ENCODE measurements at places on chromosomes 16 and 17. TPM values are rescaled to one million over a fixed set of nuclear protein-coding genes. Genes with fewer than 3 reads are reported as not detected.
A peak's percentile ranks its signal among the peaks of the same experiment; 100 is the strongest.

Gene AMDHD2
- 22.0 TPM for total RNA-seq

- DNase-seq = no peak
Measured at GRCh38 chr17:79085154-79085920, 10.7 kb downstream of the ENGASE start.

DNA sequence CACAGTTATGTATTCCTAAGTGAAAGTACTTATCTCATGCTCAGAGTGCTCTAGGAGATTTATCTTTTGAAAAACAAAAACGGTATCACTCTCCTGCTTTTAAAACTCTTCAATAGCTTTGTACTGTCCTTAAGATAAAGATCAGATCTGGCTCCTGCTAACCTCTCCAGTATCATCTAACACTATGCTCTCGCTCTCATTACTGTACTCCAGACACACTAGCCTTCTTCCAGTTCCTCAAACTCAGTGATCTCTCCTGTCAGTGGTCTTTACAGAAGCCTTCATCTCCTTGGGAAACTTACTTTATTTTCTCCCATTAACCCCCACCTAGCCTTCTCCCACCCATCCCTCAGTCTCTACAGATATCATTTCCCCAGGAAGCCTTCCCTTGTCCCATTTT is 10.1 kb downstream of the ULK2 start:
- DNase-seq = no peak

GRCh38 chr17:41264599-41264998 is 579 bp upstream of the KRTAP9-6 start:
- DNase-seq = no peak

GRCh38 chr16:9128346-9129342 is 37.2 kb downstream of the HAPSTR1 start:
- DNase-seq = no peak

DNA sequence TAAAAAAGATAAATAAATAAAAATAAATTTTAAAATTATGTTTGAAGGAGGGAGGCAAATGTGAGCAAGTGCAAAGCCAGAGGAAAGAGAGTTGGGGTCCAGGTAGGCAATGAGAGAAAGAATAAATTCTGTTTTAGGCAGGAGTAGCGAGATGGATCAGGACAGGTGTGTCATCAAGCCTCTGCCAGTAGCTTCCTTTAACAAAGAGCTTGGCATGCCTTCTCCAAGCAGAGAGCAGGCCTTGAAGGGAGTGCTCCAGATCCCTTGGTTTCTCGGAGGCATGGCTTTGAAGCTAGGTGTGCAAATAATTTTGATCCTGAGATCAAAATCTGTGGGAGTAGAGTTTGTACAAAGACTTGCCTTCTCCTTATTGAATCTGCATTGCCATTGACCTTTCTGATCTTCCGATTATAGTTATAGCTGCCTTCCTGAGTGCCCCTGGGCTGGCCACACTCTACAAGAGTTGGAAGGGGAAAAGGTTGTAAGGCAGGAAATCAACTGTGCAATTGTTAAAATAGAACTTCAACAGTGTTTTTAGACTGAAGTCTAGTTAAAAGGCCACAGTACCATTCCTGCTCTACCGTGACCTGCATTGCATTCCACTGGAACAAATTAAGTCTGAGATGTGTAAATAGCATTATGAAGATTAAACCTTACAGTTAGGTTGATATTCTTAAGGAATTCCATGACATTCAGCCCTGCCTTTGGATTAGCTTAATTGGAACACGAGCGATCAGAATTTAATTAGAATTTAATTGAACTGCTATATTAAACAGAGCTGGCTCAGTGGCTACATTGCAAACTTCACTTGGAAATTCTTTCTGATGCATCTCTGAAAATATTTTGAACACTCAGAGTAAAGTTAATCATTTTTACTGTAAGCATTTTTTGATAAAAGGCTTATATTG is 33.7 kb downstream of the IQCK start:
- no peak for DNase-seq

Gene RHBDL3
- total RNA-seq = not detected

DNA sequence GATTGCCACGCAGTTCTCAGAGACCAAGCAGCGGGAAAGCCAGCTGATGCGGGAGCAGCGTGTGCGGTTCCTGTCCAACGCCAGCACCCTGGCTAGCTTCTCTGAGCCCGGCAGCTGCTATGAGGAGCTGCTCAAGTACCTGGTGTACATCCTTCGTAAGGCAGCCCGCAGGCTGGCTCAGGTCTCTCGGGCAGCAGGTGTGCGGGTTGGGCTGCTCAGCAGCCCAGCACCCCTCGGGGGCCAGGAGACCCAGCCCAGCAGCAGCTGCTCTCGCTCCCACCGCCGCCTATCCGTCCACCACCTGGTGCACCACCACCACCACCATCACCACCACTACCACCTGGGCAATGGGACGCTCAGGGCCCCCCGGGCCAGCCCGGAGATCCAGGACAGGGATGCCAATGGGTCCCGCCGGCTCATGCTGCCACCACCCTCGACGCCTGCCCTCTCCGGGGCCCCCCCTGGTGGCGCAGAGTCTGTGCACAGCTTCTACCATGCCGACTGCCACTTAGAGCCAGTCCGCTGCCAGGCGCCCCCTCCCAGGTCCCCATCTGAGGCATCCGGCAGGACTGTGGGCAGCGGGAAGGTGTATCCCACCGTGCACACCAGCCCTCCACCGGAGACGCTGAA is 15.2 kb downstream of the CACNA1G start:
- no peak for DNase-seq

- DNase-seq = no peak
Measured at GRCh38 chr17:10183931-10184930, 14.2 kb downstream of the GAS7 start.

GRCh38 chr17:63029541-63029940 is 63.5 kb downstream of the TANC2 start:
- no peak for DNase-seq

DNA sequence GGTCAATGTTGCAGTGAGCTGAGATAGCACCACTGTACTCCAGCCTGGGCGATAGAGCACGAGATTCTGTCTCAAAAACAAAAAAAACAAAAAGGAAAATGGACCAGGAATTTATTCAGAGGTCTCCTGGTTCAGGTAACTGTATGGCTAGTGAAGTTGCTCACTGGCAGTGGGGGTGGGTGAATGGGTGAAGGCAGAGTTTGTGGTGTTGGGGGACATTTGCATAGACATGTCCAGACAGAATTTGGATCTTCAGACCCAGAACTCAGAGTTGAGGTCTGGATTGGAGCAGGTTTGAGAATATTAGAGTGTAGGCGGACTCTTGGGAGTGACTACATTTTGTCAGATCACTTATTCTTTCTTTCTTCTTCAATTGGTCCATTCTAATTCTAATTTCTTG is 55.0 kb downstream of the SMPD3 start:
- DNase-seq = no peak

GRCh38 chr16:56675685-56676210 is 6.1 kb downstream of the MT1H start:
- DNase-seq = no peak

DNA sequence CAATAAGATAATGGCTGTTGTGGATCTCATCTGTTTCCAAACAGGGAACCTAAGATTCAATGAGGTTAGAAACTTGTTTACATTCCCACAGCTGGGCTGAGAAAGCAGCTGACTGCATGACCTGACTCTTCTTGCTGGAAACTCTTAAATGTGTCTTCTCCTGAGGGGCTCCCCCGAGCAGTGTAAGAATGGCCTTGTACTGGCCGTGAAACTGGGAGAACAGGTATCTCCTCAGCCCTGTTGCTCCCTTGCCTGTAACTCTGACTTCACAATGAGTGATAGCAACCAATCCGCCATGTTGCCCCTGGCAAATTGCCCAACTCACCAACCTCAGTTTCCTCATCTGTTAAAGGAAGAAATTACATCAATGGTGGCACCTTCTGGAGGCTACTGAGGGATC is 59.1 kb upstream of the CCL2 start:
- DNase-seq = no peak

- no peak for DNase-seq
Measured at GRCh38 chr16:89925596-89926079, 2.5 kb downstream of the TUBB3 start.

DNA sequence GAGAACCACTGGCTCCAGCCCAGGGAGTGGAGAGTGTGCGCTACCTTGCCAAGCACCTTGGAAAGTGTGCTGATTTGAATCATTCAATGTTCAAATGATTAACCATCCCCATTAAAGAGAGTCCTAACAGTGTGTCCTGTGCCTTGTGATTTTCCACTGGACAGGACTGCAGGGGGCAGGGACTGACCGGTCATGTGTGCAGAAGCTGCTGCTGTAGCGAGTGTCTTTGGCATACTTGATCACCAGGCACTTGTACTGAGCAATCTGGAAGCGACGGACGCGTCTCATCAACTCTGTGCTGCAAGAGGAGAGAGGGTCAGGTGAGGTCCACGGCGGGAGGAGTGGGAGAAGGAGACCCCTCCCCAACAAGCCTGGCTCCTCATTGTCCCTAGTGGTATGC is 2.0 kb downstream of the TK1 start:
- peak; percentile 91 for DNase-seq

DNA sequence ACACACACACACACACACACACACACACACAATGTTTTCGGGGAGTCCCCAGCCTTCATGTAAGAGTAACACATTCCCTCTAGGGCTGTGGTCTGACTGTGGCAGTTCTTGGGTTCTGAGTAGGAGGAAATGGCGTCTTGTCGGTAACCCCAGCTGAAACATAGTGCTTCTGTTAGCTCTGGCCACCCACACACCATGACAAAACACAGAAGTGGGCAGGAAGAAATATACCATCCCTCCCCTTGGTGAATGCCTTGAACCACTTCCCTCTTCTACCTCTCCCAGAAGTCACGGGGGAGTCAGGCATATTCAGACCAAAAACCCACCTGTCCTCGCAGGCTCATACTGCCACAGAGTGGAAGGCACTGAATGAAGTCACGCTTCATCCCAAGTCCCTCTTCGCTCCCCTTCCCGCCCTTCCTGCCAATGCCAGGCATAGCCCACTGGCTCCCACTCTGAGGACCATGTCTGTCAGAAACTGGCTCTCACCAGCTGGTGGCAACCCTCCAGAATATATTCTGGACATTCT is 11.5 kb downstream of the SLC35B1 start:
- DNase-seq = no peak

- no peak for DNase-seq
Measured at GRCh38 chr17:6815775-6816174, 15.8 kb downstream of the TEKT1 start.

Gene COX6A2
- total RNA-seq = not detected

DNA sequence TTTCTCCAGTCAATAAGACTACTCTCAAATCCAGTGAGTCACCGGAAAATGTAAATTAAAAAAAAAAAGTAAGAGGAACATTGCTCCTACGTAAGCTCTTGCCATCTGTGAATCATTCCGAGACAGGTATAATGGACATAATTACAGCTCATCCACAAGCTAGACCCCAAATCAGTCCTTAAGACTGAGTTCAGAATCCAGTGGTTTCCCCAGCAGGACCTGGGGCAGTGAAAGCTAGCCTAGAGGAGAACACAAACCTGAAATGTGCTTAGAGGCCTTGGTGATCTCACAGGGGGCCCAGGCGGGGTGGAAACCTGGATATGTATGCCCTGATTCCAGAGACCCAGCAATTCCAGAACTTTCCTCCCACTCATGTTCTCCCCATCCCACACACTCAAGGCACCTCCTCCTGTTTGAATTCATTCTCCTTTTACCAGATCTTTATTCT is 132.0 kb downstream of the COPRS start:
- no peak for DNase-seq

GRCh38 chr17:67139289-67139688 is 94.9 kb downstream of the CACNG1 start:
- no peak for DNase-seq

- no peak for DNase-seq
Measured at GRCh38 chr16:27226476-27226875, 23.1 kb downstream of the KDM8 start.

DNA sequence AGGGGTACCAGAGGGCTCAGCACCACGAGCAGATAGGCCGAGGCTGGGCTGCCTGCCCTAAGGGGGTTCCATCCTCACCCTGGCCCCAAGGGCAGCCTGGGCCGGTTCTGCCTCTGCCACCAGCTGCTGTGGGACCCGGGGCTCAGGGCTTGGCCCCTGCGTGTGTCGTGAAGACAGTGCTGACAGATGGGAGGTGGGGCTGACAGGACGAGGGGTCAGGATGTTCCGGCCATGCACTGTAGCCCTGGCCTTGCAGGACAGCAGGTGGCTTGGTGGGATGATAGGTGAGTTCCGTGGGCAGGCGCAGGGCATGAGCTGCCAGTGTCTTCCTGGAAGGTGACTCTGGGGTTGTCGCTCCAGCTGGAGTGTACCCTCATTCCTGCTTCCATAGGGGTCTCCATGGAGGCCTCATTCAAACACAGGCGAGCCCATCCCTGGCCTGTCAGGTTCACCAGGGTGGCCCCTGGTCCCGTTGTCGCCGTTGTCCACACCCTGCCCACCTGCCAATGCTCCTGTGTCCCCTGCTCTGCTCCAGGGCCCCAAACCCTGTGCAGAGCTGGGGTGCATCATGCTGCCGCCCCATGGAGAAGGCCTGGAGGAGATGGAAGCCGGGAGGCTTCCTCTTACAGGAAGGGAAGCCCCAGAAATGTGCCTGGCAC is 57.2 kb downstream of the WDR45B start:
- DNase-seq = peak; percentile 53

DNA sequence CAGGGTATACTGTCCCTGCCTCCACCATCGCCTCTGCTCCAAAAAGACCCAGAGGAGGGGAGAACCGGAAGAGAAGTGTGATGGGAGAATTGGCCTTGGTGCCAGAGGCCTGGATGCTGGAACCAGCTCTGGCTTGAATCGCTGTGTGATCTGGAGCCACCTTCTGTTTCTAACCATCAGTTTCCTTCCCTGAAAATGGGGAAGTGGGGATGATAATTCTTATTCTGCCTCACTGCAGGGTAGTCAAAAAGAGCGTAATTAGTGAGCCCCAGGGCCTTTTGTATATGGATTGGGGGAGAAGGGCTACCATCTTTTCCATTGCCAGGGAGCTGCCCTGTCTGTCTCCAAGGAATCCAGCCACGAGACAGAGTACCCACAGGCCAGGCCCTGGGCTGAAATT is 52.2 kb downstream of the CCT6B start:
- DNase-seq = no peak

Gene PTX4
- not detected for total RNA-seq

DNA sequence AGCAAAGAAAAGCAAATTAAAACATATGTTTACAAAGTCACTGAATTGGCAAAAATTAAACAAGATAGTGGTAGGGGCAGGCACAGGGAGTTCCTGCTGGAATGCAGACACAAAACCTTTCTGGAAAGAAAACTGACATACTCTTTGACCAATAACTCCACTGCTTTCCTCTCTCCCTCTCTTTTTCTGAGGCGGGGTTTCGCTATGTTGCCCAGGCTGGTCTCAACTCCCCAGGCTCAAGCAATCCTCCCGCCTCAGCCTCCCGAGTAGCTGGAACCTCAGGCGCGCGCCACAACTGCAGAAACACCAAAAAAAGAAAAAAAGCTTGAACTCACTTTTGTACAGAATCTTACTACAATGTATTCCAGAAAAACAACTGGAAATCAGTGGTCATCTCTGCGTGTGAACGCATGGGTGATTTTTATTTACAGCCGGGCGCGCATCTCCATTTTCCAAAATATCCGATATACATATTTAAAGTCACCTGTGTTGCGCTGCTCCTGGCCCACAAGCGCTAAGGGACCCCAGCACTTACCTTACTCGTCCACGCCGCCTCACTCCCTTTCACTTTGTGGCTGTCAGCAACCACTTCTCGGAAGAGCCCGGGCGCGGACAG is 480 bp downstream of the TXNL4B start:
- DNase-seq = no peak
